IPS-NIHi11 (cell line): ENCODE measurements at places on chromosomes 4 and X.

DNA sequence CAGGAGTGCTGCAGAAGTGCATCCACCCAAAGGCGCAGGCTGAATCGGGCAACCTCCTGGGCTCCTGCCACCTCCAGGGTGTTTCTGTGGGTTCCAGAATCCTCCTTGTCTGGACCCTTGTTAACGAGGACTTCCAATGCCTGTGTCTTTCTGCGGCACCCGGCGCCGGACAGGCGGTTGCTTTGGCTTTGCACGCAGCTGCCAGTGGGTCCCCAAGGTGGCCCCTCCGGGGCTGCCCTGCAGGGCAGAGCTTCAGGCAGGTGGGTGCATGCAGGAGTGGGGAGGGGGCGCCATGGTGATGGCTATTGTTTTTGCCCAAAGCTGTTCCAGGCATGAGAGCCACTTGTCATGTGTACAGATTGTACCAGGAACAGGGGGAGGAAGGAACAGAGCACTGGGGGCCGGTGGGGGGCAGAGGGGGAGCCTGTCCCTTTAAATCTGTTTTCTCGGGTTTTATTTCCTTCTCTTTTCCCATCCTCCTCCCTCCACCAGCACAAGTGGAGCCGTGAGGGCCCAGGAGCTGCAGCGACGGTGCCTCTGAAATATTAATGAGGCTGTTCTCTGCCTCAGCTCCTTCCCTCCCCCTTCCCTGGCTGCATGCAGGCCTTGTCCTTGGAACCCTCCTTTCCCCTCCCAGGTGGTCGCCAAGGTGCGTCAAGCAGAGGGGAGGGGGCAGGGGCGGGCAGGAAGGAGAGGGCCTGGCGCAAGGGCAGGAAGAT is 13.1 kb downstream of the ATP2B3 start:
- DNase-seq: no peak

DNA sequence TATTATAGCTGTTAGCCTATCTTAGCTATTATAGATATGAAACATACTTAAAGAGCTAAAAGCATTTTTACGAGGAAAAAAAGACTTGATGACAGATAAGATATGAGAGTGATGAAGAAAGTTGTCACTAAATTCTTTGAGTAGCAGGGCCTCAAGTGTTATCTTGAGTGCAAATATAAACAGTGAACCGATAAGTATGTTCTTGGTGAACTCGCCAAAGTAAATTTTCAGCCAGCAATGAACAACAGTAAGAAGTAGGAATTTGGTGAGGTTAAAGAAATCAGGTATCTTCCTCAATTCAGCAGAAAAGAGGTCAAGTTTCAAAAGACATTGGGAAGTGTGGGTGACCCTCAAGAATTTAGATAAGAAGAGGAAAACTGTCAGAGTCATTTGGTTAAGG is 471.8 kb upstream of the FTHL17 start:
- no peak for DNase-seq

- DNase-seq: no peak
Observed at GRCh38 chr4:127120441-127121090, 512.2 kb upstream of the INTU start.

GRCh38 chr4:184287697-184288255 is 70.1 kb upstream of the ENPP6 start:
- DNase-seq: peak; percentile 45

DNA sequence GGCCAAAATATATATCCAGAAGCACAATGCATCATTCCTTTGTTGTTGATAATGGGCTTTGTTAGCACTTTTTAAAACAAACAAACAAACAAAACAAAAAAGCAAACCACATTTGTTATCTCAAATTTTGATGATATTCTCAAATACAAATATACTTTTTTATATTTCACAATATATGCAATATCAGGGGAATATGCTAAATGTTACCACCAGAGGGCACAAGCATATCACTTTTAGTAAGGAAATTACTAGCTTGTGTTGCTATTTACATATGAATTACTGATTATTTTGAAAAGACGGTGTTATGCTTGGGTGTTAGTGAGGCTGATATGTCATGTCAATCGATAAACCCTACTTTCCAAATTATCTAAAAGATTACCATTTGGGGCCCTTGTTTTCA is 29.1 kb downstream of the RIPPLY1 start:
- DNase-seq: peak; percentile 7

- DNase-seq: no peak
Observed at GRCh38 chr4:122500852-122501501, 44.5 kb upstream of the IL2 start.

DNA sequence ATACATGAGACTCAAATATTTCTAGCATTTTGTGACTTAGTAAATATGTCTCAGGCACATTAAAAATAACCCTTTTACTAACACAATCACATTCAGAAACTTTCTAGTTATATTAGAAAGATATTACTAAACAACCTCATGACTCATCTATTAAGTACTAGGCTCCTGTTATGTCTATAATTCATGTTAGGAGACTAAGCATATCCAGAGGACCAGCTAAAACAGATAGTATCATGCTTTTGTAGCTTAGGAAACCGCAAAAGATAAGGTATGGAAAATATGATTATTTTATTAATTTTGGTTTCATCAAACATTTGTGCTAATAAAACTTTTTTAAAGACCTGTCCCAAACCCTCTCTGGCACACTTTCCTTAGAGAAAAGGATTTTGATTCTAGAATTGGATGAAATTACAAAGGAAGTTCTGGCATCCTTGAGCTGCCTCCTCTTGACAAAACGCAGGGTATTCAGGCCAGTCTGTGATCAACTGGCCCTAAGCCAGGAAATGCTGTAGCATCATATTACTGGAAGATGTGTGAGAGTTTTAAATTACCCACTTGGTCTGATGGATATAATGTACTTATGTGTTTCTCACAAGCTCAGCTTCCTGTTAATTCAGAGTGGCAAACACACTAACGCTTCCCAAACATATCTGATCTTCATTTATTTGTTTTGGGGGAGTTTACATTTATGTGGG is 60.4 kb downstream of the NRK start:
- no peak for DNase-seq

- no peak for DNase-seq
Observed at GRCh38 chrX:30612250-30612655, 34.7 kb upstream of the TASL start.
